ENCODE measurements at places on chromosomes 4 and X. TPM values are rescaled to one million over a fixed set of nuclear protein-coding genes. Genes with fewer than 3 reads are reported as not detected.

DNA sequence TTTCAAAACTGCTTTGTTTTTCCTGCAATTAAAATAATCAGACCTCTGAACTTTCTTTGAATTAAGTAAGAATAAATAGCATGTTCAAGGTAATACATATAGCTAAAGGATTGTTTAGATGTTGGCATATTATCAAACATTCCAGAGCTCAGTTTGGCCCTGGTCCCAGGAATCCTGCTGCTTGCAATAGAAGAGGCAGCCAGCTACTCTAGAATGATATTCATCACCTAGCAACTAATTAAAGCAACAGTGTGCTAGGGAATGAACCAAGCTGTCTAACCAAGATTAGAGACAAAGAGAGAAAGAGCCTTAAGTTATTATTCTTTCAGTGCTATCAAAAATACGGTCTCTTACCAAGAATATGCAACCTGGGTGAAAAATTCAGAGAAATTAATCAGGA lies 460.9 kb downstream of the GABRG1 start:
- no peaks in the 10 kb centered on the region for H3K4me1 ChIP-seq
- H3K4me3 ChIP-seq, result no peak overlapping the region
- no peak overlapping the region for H3K27ac ChIP-seq
- no peaks in the 10 kb centered on the region for H3K27me3 ChIP-seq

DNA sequence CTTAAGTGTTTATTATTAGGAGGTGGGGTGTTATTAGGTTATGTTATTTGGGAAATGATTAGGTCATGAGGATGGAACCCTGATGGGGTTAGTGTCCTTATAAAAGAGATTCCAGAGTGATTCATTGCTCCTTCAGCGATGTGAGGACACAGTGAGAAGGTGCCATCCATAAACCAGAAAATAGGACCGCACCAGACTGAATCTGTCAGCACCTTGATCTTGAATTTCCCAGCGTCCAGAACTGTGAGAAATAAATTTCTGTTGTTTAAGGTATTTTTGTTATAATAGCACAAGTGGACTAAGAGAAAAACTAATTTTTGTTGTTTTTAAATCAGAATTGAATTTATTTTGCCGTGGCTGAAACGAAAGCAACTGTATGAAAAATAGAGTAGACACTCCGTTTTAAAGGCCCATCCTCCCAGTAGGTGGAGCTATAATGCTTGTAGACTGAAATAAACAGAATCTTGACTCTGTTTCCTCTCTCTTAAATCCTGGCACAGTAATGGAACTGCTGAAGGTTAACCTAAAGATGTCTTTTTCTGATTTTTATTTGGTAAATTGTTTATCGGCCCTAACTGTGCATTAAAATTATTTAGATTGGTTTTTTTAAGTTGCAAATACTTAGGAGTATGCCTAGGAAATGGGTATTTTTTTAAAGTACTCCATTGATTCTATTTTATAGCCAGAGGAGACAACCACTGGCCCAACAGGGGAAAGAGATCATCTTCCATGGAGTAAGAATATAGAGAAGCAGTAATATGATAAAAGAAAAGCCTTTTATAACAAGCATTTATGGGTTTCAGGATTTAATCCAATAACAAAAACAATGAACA lies 133.2 kb upstream of the ADAMTS3 start:
- DNase-seq, result peak; percentile 14
- no peaks in the 10 kb centered on the region for H3K4me1 ChIP-seq
- no peak overlapping the region for H3K27ac ChIP-seq
- H3K4me3 ChIP-seq, result no peak overlapping the region
- H3K27me3 ChIP-seq, result no peaks in the 10 kb centered on the region

GRCh38 chr4:105894660-105895582 lies at the start of gene NPNT:
TSS of gene NPNT (plus strand) at chr4:105895471. CDS start at chr4:105895653, 182 bp downstream.
- H3K27me3 ChIP-seq, result no peaks in the 10 kb centered on the region
- H3K36me3 ChIP-seq, result no peaks in the 10 kb centered on the region
- no peak within 1 kb of the TSS for H3K4me3 ChIP-seq
- H3K4me1 ChIP-seq, result no peaks in the 10 kb centered on the region
- H3K27ac ChIP-seq, result no peak within 1 kb of the TSS

DNA sequence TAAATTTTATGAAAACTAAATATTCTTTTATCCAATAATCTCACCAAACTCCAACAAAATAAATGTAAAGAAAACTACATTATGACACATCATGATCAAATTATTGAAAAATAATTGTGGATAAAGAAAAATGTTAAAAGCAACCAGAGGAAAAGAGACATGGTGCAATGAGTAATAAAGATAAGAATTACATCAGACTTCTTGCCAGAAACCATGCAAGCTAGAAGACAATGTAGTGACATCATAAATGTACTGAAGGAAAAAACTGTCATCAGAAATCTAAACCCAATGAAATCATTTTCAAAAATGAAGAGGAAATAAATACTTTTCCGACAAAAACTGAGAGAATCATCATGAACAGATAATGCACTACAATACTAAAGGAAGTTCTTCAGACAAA lies 135.9 kb upstream of the EOLA2 start:
- H3K27ac ChIP-seq, result no peak overlapping the region
- no peaks in the 10 kb centered on the region for H3K27me3 ChIP-seq
- H3K4me1 ChIP-seq, result no peaks in the 10 kb centered on the region
- no peaks in the 10 kb centered on the region for H3K36me3 ChIP-seq
- H3K4me3 ChIP-seq, result no peak overlapping the region

- H3K36me3 ChIP-seq, result no peaks in the 10 kb centered on the region
- no peak overlapping the region for H3K4me3 ChIP-seq
- H3K4me1 ChIP-seq, result no peaks in the 10 kb centered on the region
- no peak for DNase-seq
Measured at GRCh38 chr4:85228264-85228663, 246.7 kb upstream of the ARHGAP24 start.

DNA sequence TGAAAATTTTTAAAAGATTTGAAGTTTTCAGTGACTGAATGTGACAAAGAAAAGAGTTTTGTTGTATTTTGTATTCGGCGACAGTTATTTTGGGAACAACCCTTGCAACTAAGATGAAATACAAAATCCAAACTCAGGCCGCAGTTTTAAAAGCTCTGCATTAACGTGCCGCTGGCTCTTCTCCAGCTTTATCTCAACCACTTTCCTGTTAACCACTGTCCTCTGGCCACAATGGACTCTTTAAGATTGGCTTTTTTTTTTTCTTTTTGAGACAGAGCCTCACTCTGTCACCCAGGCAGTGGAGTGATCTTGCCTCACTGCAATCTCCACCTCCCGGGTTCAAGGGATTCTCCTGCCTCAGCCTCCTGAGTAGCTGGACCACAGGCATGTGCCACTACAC lies 22.1 kb upstream of the AMTN start:
- no peak overlapping the region for H3K27ac ChIP-seq
- no peaks in the 10 kb centered on the region for H3K36me3 ChIP-seq
- DNase-seq, result no peak
- H3K4me3 ChIP-seq, result no peak overlapping the region
- no peaks in the 10 kb centered on the region for H3K27me3 ChIP-seq
- H3K4me1 ChIP-seq, result no peaks in the 10 kb centered on the region

DNA sequence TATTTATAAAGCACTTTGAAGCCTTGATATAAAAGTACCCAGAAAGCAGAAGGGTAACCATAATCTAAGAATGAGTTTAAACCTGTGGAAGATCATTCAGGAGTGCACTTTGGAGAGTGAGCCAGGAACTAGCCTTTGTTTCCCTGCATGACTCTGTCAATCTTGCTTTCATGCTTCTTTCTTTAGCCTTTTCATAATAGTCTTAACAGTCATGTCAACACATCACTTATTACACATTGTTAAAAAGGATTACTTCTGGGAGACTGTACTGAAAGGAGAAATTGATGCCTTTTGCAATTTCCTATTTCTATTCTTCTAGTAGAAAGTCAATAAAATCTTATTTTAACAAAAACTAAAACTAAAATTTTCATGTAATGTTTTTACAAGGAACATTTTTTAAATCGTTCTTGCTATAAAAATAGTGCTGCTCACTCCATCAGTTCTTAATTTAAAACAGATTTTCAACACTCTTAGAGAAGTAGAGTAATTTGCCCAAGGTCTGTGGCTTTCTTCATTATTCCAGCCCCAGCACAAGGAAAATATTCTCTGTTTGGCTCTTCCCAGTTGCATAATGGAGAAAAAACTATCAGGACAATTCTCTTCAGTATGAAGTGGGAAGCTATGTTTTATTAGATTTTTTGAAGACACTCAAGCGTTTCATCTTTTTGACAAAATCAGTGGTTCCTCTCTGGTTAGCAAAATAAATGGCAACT lies 35.4 kb upstream of the SPP1 start:
- no peak overlapping the region for H3K4me3 ChIP-seq
- H3K36me3 ChIP-seq, result no peaks in the 10 kb centered on the region
- no peaks in the 10 kb centered on the region for H3K4me1 ChIP-seq
- H3K27me3 ChIP-seq, result no peaks in the 10 kb centered on the region
- no peak for DNase-seq

Gene MND1
- total RNA-seq, result 12.7 TPM

Measured in naive thymus-derived CD4-positive, alpha-beta T cell (primary cell).